ENCODE measurements at places on chromosomes 4 and X. TPM values are rescaled to one million over a fixed set of nuclear protein-coding genes. Genes with fewer than 3 reads are reported as not detected.

The USP51 gene
- total RNA-seq, result 8.1 TPM

The CLDN2 gene
- not detected for total RNA-seq

The ASB9 gene
- not detected for total RNA-seq

The MBNL3 gene
- 0.06 TPM for total RNA-seq

The PAGE4 gene
- not detected for total RNA-seq

The TMEM156 gene
- total RNA-seq, result not detected

The CSAG2 gene
- total RNA-seq, result not detected

The WAS gene
- not detected for total RNA-seq

The SLC9A7 gene
- total RNA-seq, result 2.1 TPM

The PLP1 gene
- total RNA-seq, result not detected

The WWC2 gene
- total RNA-seq, result 11.9 TPM

The FAT4 gene
- total RNA-seq, result not detected

The DACH2 gene
- total RNA-seq, result not detected

The TMEM31 gene
- not detected for total RNA-seq

The DYNLT3 gene
- total RNA-seq, result not detected

The SPANXN4 gene
- not detected for total RNA-seq

The SCD5 gene
- total RNA-seq, result 10.1 TPM

The SPRY1 gene
- total RNA-seq, result 37.3 TPM

The NPY2R gene
- 0.62 TPM for total RNA-seq

The NLRP2B gene
- total RNA-seq, result not detected

The FRMPD4 gene
- not detected for total RNA-seq

The PITX2 gene
- not detected for total RNA-seq

The HDX gene
- 1.7 TPM for total RNA-seq

The SMR3B gene
- total RNA-seq, result not detected

The PABPC1L2B gene
- total RNA-seq, result not detected

The LRIT3 gene
- not detected for total RNA-seq

The LDOC1 gene
- total RNA-seq, result not detected

The STATH gene
- total RNA-seq, result not detected

The DCAF8L2 gene
- not detected for total RNA-seq

The SRPX gene
- not detected for total RNA-seq

The CPZ gene
- total RNA-seq, result not detected

The RWDD4 gene
- 39.8 TPM for total RNA-seq

The ADGRL3 gene
- not detected for total RNA-seq

The WNK3 gene
- 5.2 TPM for total RNA-seq

The VCX gene
- not detected for total RNA-seq

The MSMO1 gene
- 52.2 TPM for total RNA-seq

The ANK2 gene
- total RNA-seq, result 6.2 TPM

The HPRT1 gene
- total RNA-seq, result 53.6 TPM

The RS1 gene
- total RNA-seq, result not detected

The SHOX gene
- not detected for total RNA-seq
